ENCODE measurements at places on chromosomes 12 and 14. TPM values are rescaled to one million over a fixed set of nuclear protein-coding genes. Genes with fewer than 3 reads are reported as not detected.

TAS2R14 gene
- 2.7 TPM for total RNA-seq

AQP5 gene
- total RNA-seq, result not detected

ANKRD52 gene
- 26.7 TPM for total RNA-seq

KRT81 gene
- total RNA-seq, result not detected

ABCC9 gene
- 0.11 TPM for total RNA-seq

PROX2 gene
- not detected for total RNA-seq

CCDC184 gene
- total RNA-seq, result not detected

GALNT4 gene
- 5.1 TPM for total RNA-seq

CD163 gene
- total RNA-seq, result not detected

COX8C gene
- total RNA-seq, result 0.39 TPM

ARF6 gene
- total RNA-seq, result 80.9 TPM

POTEG gene
- total RNA-seq, result not detected

RBM19 gene
- total RNA-seq, result 24.3 TPM

DLST gene
- 53.4 TPM for total RNA-seq

Data from placental epithelial cell (primary cell).